ENCODE measurements at places on chromosomes 5 and 9.

DNA sequence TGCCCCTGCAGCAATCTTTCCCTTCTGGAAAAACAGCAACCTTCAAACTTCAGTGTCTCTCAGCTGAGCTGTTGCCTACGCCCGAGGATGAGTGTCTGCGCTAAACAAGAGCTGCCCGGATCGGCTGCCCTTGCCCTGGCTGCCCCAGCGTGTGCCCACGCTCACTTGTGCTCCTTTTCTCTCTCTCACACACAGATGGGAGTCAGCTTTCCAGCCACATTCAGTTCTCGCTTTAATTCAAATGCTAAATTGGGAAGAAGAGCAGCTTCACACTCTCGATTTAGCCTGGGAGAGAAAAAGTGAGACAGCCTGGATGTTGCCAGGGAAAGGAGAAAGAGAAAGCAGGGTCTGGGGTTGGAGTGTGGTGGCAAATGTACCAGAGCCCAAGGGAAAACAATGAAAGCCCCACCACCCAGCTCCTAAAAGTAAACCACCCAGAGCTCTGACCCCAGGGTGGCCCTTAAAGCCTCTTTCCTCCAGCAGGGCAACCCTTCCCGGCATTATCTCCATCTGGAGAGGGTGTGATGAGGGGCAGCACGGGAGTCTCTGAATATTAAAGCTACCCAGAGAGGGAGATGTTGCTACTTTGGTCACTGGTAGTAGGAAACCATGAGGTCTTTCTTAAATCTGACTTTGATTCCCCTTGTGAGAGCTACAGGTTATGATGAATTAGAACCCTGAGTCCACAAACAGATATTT lies 9.9 kb upstream of the EGR1 start:
- DNase-seq: no peak

- no peak for DNase-seq
These were observed 18.1 kb downstream of the YTHDC2 start for GRCh38 chr5:113531481-113532159.

DNA sequence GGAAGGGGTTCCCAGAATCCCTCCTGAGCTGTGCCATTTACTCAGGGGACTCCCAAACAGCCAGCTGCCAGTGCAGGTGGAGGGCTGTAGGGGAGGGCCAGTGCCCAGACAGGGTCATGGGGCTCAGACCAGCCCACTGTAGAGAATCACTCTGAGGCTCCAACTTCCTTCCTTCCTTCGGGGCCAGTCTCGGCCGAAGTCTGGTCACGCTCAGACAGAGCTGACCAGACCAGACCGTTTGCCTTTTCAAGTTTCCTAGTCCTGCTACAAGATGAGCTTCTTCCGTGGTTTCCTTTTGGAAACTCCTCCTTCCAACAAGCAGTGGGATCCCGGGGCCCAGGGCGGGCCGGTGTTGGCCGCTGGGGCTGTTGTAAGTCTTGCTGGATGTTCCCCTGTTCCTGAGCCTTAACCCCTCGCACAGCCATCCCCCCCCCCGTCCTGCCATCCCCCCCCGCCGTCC lies 52.6 kb downstream of the SAR1B start:
- DNase-seq: no peak

- no peak for DNase-seq
These were observed 58.1 kb downstream of the TSSK1B start for GRCh38 chr5:113376640-113377039.

GRCh38 chr5:176959051-176959450 lies 47.5 kb downstream of the UIMC1 start:
- DNase-seq: peak; percentile 9

DNA sequence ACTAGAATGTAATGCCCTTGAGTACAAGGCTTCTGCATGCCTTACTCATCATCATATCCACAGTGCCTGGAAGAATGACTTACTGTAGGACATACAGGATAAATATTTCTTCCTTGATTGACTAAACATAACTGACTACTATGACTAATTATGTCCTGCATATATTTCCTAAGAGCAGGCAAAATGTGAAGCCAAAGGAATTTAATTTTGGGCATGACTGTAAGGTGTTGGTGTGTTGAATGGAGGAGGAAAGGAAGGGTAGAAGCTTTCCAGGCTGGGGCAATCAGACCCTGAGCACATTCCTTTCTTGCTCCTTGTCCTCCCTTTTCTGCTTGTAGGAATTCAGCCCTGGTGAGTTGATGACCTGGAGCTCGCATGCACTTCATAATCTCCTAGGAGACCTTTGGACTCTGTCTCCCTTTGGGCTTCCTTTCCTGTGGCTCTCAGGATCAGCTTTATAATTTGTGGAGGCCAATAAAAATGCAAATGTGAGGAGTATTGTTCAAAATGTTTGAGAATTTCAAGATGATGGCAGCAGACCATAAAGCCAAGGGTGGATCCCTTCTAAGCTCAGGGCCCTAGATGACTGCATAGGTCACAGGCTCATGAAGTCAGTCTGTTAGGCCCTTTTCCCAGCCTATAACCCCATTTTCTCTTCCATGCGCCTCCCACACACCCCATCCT lies 174.0 kb downstream of the HMHB1 start:
- no peak for DNase-seq

DNA sequence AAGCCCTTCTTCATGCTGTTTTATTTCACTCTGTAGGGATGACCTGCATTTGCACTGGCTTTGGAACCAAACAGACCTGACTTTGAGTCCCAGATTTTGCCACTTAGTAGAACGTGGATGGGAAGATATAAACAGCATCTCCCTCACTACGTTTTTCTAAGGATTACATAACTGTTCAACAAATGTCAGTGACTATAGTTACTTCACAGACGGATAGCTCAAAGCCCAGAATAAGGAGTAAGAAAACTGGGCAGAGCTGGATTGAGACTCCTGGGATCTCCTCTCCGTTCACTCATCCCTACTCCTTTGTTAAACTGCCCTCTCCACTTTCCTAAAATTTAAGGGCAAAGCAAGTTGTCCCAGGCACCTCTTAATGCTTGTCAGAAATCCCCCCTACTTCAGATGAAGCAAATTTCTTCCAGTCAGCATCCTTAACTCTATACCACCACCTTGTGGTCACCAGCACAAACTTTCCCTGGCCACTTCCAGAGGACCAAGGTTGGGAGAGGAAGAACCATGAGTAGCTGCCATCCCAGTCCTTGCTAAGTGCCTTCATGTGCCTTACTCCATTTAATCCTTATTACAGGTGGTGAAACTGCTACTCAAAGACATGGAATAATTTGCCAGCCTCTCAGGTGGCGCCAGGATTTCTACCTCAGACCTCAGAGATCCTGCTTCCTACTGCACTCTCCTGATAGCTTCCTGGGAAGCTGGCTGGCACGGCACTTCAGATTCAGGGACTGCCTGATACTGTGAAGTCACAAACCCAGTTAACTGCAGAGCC lies 38.4 kb downstream of the EGR1 start:
- peak; percentile 47 for DNase-seq

DNA sequence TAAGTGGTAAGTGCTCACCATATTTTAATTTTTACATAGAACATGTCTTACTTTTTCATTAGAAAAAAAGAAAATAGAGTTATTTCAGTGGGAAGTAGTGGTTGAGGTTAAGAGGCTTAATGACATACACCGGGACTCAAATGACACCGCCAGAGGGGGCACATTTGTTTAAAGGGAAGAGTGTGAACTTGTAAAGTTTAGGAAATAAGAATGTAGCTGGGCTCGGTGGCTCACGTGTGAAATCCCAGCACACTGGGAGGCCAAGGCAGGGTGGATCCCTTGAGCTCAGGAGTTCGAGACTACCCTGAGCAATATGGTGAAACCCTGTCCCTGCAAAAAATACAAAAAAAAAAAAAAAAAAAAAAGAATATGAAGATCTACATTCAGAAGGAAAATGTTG lies 43.4 kb upstream of the TNFAIP8 start:
- no peak for DNase-seq

GRCh38 chr5:118325931-118326330 lies 662.4 kb downstream of the DTWD2 start:
- no peak for DNase-seq

GRCh38 chr5:15353086-15353645 lies 146.8 kb upstream of the FBXL7 start:
- no peak for DNase-seq

GRCh38 chr5:60903356-60903755 lies 41.5 kb downstream of the ERCC8 start:
- DNase-seq: no peak

DNA sequence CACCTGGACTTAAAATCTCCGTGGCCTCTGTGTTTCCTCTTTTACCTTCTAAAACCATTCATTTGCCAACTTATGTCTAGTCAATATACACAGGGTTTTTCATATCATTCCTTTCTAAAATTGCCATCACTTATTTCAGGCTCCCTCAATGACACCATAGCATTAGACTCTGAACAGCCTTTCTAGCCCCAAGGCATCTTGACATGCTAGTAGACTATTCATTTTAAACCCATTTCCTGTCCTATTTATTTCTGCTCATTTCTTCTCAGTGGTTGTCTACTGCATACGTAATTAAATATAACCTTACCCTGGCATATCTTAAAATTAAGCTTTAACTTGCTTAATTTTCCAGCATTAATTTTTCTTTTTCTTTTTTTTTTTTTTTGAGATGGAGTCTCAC lies 83.2 kb downstream of the PHAX start:
- no peak for DNase-seq

- no peak for DNase-seq
These were observed 172.9 kb upstream of the PPP1R26 start for GRCh38 chr9:135306699-135307098.

DNA sequence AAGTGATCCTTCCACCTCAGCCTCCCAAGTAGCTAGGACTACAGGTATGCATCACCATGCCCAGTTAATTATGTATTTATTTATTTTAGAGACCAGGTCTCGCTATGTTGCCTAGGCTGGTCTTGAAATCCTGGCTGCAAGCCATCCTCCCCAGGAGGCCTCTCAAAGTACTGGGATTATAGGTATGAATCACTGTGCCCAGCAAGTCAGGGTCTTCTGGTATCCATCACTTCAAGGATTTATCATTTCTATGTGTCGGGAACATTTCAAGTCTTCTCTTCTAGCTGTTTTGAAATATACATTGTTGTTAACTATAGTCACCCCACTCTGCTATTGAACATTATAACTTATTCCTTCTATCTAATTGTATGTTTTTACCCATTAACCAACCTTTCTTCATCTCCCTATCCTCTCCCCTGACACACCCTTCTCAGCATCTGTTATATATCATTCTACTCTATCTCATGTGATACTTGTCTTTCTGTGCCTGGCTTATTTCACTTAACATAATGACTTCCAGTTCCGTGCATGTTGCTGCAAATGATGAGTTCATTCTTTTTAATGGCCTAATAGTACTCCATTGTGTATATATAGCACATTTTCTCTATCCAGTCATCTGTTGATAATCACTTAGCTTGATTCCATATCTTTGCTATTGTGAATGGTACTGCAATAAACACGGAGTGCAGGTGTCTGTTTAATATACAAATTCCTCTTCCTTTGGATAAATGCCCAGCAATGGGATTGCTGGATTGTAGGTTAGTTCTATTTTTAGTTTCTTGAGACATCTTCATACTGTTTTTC lies 26.4 kb downstream of the UTP15 start:
- no peak for DNase-seq

DNA sequence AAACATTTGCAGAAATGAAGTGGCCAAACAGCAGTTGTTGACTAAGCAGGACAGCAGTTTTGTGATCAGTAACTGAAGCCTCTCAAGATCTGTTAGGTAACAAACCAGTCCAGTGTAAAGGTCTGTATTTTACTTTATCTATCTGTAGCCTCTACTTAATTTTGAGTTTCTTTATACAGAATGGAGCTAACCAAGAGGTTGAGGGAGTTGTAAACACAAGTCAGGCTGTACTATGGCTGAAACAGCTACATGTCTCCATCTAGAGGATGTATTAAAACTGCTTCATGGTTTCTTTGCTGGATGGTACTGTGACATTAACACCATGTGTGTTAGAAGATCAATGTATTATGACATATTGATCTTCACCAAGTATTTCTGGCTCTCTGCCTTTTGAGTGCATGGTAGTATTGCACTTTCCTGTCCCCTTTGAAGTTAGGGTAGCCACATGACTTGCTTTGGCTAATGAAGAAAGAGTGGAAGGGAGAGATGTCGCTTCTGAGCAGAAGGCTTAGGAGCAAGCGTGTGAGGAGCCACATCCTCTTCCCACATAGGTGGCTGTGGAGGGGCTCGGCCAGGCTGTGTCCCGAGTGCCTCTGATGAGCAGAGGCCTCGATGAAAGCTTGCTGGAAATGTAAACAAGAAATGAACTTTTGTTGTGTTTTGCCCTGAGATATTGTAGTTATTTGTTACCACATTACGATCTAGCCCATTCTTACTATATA lies 105.6 kb upstream of the PCA3 start:
- DNase-seq: no peak

DNA sequence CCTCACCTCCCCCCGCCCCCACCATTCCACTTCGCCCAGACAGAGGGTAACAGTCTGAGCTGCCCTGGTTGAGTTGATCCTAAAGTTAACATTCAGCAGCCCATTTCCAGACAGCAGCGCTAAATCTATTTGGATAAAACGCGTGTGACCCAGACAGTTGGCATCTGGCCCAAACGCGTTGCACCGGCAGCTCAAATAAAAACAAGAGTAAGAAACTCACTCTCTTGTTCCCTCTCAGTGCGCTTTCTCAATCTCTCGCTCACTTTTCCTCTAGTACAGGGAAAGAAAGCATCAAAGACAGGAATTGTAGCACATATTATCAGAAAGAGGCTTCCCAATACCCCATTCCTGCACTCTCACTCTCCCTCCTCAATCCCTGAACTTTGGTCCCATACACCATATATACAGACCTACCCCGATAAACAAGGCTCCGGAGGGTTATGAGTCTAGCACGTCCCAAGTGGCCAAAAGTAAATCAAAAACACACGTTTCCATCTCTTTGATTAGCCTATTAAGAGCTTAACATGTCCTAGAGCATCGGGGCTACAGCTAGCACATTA lies 1.3 kb downstream of the ADAMTS6 start:
- DNase-seq: no peak

- no peak for DNase-seq
These were observed 122.0 kb downstream of the COL23A1 start for GRCh38 chr5:178468196-178468685.

DNA sequence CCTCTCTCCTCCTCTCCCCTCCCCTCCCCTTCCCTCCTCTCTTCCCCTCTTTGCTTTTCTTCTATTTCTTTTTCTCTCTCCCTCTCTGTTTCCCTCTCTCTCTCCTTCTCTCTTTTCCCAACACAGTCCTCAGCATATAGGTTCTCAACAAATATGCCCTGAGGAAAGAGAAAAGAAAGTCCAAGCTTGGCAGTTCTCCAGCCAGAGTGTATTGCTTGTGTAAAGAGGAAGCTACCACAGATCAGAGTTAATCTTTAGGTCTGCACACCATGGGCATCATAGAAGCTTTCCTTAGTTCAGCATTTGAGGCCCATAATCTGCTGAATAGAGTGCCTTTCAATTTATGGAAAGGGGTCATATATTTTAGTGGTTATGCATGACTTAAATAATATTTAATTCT lies 382.8 kb upstream of the WWC1 start:
- DNase-seq: no peak

- no peak for DNase-seq
These were observed 1089.8 kb upstream of the NUDT12 start for GRCh38 chr5:104652271-104652861.

DNA sequence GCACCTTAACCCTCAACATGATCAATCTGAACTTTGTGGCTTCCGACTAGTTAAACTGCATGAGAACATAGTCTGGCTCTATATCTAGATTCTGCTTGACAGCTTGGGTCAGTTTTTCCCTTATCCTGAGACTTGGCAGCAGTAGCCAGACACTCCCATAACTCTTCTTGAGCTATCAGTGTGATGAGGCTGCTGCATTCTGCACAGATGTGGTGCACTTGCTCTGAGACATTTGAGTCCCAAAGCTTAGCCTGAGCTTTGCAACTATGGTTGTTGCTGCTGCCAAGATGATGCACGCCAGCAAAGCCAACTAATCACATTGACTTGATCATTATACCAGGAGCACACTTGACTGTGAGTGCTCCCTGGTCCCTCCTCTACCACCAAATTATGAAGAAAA lies 36.2 kb downstream of the MOCS2 start:
- no peak for DNase-seq
